ENCODE measurements at places on chromosomes 4 and X.

GRCh38 chrX:37712458-37712857 lies 26.9 kb downstream of the XK start:
- no peak overlapping the region for H3K27ac ChIP-seq
- H3K4me3 ChIP-seq, result no peak overlapping the region
- no peak for DNase-seq
- no peaks in the 10 kb centered on the region for H3K36me3 ChIP-seq

DNA sequence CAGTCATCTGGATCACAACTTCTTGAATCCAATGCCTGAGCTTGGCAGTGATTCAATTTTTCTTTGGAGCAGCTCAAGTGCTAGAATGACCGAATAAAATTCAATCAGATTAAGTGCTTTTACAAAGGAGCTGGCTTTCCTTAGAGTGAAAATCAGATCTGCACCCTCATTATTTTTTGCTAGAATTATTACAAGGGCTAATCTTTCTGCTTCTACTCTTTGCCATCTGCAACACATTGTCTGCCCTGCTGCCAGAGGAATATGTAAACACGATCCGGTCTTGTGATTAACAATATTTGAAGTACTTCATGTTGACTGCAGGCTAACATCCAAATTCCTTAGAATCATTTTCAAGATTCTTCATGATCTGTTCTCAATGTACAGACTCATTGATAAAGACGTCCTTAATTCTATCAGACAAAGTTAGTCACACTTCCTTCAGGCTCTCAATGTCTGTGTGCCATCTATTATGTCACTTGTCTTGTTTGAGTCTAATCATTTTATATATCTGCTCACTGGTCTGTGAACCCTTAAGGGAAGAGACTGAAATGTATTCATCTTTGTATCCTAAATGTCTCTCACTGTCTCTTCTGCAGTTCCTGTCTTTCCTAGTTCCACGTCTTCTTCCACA lies 531.2 kb downstream of the GALNTL6 start:
- H3K27me3 ChIP-seq, result peaks cover 4% of the 10 kb centered on the region
- H3K36me3 ChIP-seq, result no peaks in the 10 kb centered on the region
- DNase-seq, result peak; percentile 42
- H3K27ac ChIP-seq, result no peak overlapping the region
- no peak overlapping the region for H3K4me3 ChIP-seq
- H3K4me1 ChIP-seq, result no peaks in the 10 kb centered on the region

- no peak for DNase-seq
- H3K36me3 ChIP-seq, result no peaks in the 10 kb centered on the region
- H3K27me3 ChIP-seq, result no peaks in the 10 kb centered on the region
- no peak overlapping the region for H3K27ac ChIP-seq
- no peaks in the 10 kb centered on the region for H3K4me1 ChIP-seq
Observed at GRCh38 chr4:62130230-62130629, 930.1 kb downstream of the ADGRL3 start.

GRCh38 chr4:174869339-174869738 lies 40.3 kb upstream of the GLRA3 start:
- no peak overlapping the region for H3K4me3 ChIP-seq
- no peak overlapping the region for H3K27ac ChIP-seq
- no peak for DNase-seq

DNA sequence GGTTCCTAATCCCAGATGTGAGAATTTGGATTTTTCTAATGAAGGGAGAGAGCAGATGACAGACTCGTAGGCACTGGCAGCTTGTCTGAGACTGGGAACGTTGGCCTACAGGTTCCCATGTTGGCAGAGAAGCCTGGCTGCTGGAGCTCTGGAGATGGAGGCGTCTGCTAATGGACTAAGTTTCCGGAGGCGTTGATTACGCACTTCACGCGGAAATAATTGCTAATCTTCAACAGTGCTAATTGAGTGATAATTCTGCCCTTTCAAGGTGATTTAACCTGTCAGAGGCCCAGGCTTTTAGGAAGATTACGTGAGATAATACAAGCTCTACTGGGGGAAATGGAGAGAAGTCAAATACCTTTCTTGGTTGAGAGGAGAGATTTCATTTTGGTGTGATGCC lies 77.4 kb downstream of the PSAPL1 start:
- no peak overlapping the region for H3K27ac ChIP-seq
- H3K4me1 ChIP-seq, result no peaks in the 10 kb centered on the region
- H3K4me3 ChIP-seq, result no peak overlapping the region
- DNase-seq, result no peak
- no peaks in the 10 kb centered on the region for H3K27me3 ChIP-seq

- no peaks in the 10 kb centered on the region for H3K36me3 ChIP-seq
- peak; percentile 64 for DNase-seq
- H3K4me1 ChIP-seq, result no peaks in the 10 kb centered on the region
- no peaks in the 10 kb centered on the region for H3K27me3 ChIP-seq
- no peak overlapping the region for H3K27ac ChIP-seq
Observed at GRCh38 chr4:145956288-145956890, 17.8 kb upstream of the ZNF827 start.

DNA sequence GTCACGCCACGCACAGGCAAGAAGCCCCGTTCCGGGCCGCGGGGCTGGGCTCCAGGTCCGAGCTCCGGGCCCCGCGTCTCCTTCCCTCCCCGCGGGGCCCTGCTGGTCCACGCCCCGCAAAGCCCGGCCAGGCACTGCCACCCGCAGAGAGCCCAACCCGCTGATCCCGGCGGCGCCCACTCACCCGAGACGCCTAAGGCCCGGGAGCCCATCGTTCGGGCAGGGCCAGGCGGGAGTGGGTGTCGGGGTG lies 870 bp downstream of the PDZD4 start:
- H3K27me3 ChIP-seq, result peaks cover 18% of the 10 kb centered on the region
- no peak overlapping the region for H3K27ac ChIP-seq
- H3K4me1 ChIP-seq, result peaks cover 4% of the 10 kb centered on the region
- DNase-seq, result no peak

DNA sequence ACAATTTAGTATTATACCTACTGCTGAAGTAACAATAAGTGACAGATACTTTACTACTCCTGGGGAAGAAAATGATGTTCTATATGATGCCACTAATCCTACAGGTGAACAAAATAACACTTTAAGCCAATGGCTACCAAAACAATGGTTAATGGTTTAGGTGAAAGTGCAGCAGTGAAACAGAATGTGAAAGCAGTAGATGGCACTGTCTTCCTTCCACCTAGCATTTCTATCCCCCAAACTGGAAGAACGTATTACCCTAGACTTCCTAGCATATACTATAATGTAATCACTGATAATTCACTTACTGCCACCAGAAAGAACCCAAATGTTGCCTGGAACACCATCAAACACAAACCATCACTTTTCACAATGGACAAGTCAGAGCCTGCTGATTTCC lies 18.9 kb upstream of the CABS1 start:
- no peak overlapping the region for H3K27ac ChIP-seq
- no peak overlapping the region for H3K4me3 ChIP-seq
- H3K4me1 ChIP-seq, result no peaks in the 10 kb centered on the region

DNA sequence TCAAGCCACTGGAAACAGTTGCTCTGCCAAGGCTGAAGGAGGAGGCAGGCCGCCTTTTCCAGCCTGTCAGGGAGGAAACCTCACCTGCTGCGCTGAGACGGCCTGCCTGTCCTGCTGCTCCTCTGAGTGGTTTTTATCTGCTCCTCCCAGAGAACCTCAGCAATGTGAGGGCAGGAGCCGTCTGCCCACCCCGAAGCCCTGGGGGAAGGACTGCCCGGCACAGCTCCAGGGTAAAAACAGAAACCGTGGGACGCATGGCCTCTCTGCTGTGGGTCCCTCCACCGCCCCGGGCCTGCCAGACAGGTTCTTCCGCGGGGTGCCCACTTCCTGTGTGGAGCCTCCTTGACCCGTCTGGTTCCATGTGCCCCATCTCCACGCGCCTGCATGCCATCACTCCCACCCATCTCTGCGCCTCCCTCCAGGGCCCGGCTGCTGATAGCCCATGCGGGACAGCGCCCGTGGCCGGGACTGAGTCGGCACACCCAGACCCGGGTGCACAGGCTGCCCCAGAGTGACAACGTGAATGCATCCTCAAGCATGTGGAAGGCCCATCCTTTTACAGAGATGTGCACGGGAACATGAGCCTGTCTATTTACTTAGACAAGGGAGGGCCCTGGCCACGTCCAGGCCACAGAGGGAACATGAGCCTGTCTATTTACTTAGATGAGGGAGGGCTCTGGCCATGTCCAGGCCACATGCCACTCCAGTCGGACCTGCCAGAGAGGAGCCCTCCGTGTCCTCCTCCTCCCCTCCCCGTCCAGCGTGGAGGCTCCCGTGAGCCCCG lies 4.0 kb upstream of the SLC49A3 start:
- no peaks in the 10 kb centered on the region for H3K4me1 ChIP-seq
- DNase-seq, result no peak
- no peak overlapping the region for H3K27ac ChIP-seq

GRCh38 chr4:148094149-148094548 lies 348.1 kb downstream of the NR3C2 start:
- H3K27me3 ChIP-seq, result no peaks in the 10 kb centered on the region
- H3K4me3 ChIP-seq, result no peak overlapping the region
- no peaks in the 10 kb centered on the region for H3K4me1 ChIP-seq
- DNase-seq, result peak; percentile 12
- H3K27ac ChIP-seq, result no peak overlapping the region

DNA sequence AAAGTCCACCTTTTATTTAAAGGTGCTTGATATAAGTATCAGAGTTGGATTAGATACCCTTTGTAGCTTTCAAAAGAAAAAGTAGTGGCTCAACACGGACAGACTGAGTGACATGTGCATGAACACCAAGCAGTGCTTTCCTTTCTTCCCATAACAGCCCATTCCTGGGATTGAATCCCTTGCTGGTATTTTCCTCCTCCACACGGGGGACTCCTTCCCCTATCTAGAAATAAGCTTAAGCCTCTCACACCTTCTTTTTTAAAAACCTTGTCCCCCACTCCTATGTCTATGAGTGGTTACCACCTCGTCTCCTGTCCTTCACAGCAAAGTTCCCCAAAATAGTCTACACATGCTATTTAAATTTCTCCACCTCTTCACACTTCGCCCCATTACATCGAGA lies 5.1 kb downstream of the AP1S2 start:
- H3K36me3 ChIP-seq, result peaks cover 8% of the 10 kb centered on the region
- no peaks in the 10 kb centered on the region for H3K27me3 ChIP-seq
- H3K27ac ChIP-seq, result peak overlapping the region; percentile 26

DNA sequence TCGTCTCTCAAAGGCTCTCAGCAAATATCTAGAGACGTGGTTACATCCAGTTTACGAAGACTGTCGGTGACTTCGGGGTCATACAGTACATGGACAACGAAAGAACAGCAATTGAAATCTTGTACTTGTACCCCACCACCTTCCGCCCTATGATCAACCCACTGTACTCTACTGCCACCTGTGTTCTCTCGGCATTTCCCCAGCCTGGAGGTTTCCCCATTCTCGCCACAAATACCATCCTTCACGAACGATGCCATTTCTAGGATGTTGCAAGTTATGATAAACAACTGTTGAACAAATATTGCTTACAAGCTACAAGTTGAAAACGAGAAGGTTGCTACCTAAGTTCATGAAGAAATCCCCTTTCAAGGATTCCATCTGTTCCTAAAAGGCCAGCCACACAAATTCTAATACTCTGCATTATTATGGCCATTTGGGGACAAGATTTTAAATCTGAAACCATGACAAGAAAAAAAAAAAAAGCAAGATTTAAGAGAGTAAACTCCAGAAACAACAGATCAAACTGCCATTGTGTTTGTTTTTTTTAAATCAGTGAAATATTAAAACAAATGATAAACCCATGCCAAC lies 1.6 kb downstream of the APBB2 start:
- peaks cover 21% of the 10 kb centered on the region for H3K4me1 ChIP-seq
- H3K4me3 ChIP-seq, result peak overlapping the region; percentile 75
- H3K36me3 ChIP-seq, result no peaks in the 10 kb centered on the region

DNA sequence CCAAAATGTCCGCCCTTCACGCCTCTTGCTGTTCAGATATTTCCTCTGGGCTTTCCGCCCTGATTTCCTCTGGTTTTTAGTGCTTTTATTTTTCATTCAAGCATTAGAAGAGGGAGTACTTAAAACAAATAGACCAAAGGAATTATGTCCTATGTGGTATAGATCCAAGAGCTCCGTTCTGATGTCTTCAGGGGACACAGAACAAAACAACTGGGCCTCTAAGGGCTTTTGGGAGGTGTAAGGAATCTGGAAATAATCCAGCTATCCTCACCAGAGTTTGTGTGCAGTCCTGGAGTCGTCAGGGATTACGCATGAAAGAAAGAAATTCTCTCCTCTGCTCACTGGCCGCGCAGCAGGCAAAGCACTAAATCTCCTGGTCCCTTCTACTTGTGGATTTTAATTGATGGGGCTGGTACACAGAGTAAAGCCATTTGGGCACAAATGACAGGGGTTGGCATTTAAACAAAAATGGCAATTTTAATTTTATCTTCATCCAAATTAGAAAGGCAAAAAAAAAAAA lies 999.2 kb downstream of the ADGRL3 start:
- DNase-seq, result no peak
- H3K4me3 ChIP-seq, result no peak overlapping the region
- H3K36me3 ChIP-seq, result no peaks in the 10 kb centered on the region
- no peaks in the 10 kb centered on the region for H3K27me3 ChIP-seq

DNA sequence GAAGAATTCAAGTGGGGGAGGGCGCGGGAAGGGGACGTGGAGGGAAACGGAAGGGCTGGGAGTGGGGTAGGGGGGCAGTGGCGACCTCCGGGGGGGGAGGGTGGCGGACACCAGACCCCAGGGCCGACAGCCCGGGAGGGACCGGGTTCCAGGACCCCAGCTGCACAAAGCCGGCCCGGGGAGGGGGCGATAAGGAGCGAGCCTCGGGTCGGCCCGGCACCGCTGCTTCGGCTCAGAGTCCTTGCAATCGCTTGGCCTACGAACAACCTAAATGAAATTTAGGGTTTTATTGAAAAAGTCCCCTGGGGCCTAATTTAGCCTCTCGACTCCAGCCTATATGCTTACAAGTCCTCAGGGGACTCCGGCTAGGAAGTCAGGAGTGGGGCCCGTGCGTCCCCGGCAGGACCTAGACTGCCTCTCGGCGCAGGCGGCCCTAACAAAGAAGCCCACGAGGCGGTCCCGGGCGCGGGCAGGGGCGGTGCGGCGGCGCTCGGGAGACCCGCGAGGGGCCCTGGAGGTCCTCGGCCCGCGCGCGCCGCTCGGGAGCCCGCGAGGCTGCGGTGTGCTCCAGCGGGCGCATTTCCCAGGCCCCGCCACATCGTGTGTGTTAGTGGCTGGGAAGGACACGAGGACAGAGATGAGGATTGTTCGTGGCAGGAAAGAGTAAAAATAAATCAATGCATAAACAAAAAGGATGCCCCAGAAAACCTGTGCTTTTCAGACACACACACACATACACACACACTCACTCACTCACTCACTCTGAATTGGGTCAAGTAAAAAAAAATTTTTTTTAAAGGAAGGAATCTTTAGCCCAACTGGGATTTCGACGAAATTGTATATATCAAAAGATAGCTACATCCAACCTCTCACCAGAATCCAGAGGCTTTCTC lies 70.0 kb downstream of the MGST2 start:
- no peaks in the 10 kb centered on the region for H3K36me3 ChIP-seq
- H3K4me3 ChIP-seq, result peak overlapping the region; percentile 41
- peaks cover 14% of the 10 kb centered on the region for H3K4me1 ChIP-seq
- no peak overlapping the region for H3K27ac ChIP-seq
- H3K27me3 ChIP-seq, result no peaks in the 10 kb centered on the region

- H3K36me3 ChIP-seq, result no peaks in the 10 kb centered on the region
- peaks cover 18% of the 10 kb centered on the region for H3K4me1 ChIP-seq
- no peak overlapping the region for H3K27ac ChIP-seq
- H3K4me3 ChIP-seq, result no peak overlapping the region
- H3K27me3 ChIP-seq, result no peaks in the 10 kb centered on the region
Observed at GRCh38 chr4:186825069-186825468, 101.4 kb upstream of the FAT1 start.
